Activated CD4-positive, alpha-beta T cell treated with anti-CD3 and anti-CD28 coated beads, Interleukin-2, amount 50 U/mL, for 24 hours (primary cell): ENCODE measurements at places on chromosomes 13 and 19.
A peak's percentile ranks its signal among the peaks of the same experiment; 100 is the strongest.

DNA sequence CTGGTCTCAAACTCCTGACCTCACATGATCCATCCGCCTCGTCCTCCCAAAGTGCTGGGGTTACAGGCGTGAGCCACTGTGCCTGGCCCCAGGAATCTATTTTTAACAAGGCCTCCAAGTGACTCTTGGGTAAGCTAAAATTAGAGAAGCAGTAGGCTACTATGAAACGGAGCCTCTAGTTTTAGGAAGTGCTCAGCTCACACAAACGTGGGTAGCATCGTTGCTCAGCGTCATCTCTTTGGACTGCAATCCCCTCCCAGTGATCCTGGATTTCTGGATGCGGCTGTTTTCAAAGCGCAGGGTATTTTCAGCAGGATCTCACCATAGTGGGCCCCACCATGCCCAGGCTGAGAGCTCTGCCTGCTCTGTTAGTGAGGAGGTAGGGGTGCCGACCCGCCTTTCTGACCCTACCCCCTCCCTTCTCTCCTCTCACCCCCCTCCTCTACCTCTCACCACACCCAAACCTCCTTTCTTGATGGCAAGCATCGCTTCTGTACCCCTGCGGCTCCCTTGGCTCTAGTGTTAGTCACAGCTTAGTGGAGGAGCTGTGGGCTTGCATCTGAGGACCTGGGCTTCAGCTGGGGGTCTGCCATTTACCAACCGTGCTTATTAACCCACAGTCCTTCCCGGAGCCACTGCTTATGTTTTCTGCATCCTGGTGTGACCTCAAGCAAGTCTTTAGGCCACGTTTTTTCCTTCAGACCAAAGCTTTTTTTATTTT lies 34.2 kb downstream of the GJA3 start:
- no peak for DNase-seq

- DNase-seq, result no peak
Measured at GRCh38 chr13:70390968-70391367, 282.7 kb upstream of the KLHL1 start.

DNA sequence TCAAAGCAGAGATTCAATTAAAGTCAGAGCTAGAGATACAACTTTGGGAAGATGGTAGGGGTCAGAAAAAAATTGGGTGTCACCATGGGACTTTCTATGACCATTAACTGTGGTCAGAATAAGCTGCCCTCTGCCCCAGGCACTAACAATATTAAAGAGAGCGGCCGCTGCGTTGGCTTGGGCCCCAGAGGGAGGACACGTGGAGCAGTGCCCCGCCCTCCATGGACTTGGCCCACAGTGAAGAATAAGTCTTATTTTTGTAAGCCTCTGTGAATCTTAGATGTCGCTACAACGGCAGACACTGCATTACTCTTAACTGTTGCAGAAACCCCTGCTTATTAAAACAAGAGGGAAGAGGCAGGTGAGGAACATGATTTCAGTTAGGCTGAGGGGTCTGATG lies 172.7 kb downstream of the UQCRFS1 start:
- no peak for DNase-seq

- DNase-seq, result peak; percentile 21
Measured at GRCh38 chr13:99658261-99658991, 157.2 kb downstream of the TM9SF2 start.

GRCh38 chr19:48992581-48993174 lies 431 bp downstream of the GYS1 start:
- DNase-seq, result no peak

DNA sequence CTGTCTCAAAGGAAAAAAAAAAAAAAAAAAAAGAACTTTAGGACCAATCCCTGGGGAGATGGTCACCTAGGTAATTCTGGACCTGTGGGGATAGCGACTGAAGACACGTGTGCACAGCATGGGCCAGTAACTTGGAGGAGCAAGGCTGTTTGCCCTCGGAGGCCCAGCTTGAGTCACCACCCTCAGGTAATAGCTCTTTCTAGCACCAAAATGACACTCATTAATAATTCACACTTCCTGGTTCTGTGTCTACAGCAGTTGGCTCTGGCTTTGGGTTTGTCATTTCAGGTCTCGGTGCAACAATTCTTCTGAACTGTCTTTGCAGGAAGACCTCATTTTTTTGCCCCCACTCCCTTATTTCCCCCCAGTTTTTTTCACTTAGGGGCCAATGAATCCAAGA lies 3.9 kb upstream of the ATP11A start:
- DNase-seq, result no peak

- DNase-seq, result peak; percentile 82
Measured at GRCh38 chr19:488505-489417, 7.5 kb upstream of the MADCAM1 start.

GRCh38 chr13:50123515-50123861 lies 108.2 kb downstream of the KCNRG start:
- no peak for DNase-seq

- DNase-seq, result no peak
Measured at GRCh38 chr13:24012648-24013047, 115.3 kb upstream of the C1QTNF9B start.

DNA sequence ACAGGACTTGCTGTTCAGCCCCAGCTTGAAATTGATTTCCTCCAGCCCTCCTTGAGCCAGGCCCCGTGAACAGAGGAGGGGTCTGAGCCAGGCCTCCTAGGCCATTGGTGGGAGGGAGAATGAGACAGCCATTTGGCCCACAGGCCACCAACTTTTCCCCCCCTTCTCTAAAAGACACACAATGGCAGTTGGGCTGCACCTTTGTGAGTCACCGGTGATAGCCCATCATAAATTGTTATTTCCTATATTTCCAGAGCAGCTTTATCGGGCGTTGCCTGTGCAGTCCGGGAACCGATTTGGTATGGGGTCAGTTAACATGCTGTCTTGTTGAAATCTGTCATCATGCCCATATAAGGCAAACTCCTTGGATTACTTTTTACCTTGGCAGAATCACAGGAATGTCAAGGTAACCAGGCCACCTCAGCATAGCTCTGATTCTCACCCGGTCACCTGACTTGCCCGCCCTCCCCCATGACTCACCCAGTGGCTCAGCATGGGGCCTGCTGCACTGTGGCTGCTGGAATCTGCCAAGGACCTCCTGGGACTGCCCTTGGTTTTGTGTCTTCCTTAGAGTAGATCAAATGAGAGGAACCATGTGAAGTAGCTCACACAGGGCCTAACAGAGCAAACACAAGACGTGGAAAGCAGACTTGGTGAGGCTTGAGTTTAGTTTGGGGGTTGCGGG lies 36.1 kb downstream of the ACTN4 start:
- DNase-seq, result peak; percentile 36

GRCh38 chr13:59441596-59442280 lies 722.0 kb downstream of the DIAPH3 start:
- DNase-seq, result no peak

GRCh38 chr13:27203186-27203585 lies 31.6 kb upstream of the USP12 start:
- DNase-seq, result no peak

- no peak for DNase-seq
Measured at GRCh38 chr19:33374236-33374714, 766 bp downstream of the CEBPG start.

DNA sequence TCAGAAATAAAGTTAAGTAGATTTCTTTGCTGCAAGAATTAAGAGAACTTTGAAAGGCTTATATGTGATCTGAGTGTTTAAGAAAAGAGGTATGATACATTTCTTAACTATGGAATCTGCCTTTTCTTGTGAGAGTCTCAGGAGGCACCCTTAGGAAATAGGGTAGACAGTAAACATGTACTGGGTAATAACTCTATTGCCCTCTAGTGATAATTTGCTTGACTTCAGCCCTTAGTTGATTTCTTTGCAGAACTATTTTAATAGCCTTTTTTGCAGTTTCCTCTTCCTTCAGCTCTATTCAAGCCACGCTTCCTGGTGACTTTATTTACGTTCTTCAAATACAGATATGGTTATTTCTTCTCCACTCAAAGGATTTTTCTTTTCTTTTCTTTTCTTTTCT lies 37.0 kb upstream of the CCNA1 start:
- no peak for DNase-seq

DNA sequence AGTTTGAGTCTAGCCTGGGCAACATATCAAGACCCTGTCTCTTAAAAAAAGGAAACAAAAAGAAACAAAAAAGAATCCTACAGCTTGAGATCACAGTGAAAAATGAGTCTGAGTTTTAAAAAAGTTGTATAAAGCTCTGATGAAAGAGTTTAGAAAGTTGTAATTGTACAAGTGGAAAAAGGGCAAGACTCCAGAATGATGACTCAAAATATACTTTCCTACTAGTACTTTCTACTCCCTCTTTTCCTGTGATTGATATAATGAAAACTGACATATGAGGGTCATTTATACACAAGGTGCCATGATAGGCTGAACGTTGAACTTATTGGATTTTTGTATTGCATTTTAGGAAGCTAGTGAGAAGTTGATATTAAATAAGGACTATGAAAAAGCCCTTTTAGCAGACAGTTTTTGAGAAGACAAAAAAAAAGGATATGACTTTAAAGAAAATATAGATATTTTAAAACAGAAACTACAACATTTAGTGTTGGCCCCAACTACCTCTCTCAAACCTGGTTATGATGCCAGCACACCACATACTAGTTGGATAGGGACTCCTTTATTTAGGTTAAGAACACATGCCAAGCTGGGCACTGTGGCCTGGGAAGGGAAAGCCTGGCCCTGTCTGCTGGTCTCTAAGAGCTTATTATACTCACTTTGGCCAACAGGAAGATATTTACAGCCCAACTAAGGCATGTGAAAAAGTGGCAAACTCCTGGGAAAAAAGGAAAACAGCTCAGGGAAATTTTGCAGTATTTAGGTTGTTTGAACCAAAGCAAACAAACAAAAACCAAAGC lies 116.6 kb downstream of the KL start:
- no peak for DNase-seq
